ENCODE measurements at places on chromosomes 16 and 17.

- no peak for DNase-seq
Measured at GRCh38 chr16:50778284-50779163, 36.6 kb downstream of the CYLD start.

DNA sequence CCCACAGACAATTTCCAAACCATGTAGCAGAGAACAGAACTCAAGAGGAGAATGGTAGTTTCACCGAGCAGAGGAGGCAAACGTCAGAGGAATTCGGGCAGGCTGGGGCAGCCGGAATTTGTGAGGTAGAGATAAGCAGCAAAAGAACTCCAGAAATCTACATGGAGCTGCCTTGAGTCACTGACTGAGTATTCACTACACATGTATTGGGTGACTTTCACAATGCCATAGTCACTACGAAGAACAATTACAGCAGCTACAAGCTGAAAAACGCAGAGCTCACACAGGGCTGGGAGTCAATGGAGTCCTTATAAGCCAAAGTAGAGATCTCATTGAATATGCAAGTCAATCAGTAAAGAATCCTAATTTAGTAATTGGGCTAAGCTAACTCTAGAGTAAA lies 13.4 kb downstream of the CMC2 start:
- no peak for DNase-seq

- DNase-seq: no peak
Measured at GRCh38 chr16:88419790-88420189, 33.3 kb upstream of the ZFPM1 start.

- no peak for DNase-seq
Measured at GRCh38 chr16:59259950-59260319, 525.8 kb upstream of the GOT2 start.

DNA sequence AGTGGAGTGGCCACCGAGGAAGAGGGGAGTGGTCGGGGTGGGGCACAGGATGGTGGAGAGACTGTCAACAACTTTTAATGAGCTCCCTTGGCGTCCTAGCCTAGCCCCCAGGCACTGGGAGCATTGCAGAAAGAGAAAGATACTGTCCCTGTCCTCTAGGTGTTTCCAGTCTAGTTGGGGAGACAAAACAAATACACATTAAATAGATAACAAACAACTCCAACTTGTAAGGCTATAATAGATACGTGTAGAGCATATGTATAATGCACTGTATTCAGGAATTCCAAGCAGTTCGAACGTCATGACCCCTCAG lies 435 bp upstream of the UBE2O start:
- DNase-seq: no peak

DNA sequence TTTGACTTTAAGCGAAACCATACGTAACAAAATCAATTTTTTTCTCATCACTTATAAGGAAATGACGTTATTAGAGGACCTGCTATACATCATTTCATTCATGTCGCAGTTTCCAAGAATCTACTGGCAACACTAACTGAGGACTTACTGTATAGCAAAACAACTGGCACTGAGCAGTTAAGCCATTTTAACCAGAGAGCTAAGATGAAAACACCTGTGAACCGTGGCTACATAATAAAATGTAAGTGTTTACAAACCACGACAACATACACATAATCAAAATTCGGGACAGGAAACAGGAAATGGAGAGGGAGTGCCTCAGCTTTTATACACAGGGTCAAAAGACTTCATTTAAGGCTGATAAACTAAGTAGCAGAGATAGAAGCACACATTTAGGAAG lies 29.5 kb downstream of the METTL16 start:
- DNase-seq: no peak

Data from anterior cingulate cortex (tissue), 58 donors.